Activated T-cell treated with anti-CD3 and anti-CD28 coated beads, Interleukin-2, amount 50 U/mL, for 1 hour (primary cell): ENCODE measurements at places on chromosomes 7 and 10.

DNA sequence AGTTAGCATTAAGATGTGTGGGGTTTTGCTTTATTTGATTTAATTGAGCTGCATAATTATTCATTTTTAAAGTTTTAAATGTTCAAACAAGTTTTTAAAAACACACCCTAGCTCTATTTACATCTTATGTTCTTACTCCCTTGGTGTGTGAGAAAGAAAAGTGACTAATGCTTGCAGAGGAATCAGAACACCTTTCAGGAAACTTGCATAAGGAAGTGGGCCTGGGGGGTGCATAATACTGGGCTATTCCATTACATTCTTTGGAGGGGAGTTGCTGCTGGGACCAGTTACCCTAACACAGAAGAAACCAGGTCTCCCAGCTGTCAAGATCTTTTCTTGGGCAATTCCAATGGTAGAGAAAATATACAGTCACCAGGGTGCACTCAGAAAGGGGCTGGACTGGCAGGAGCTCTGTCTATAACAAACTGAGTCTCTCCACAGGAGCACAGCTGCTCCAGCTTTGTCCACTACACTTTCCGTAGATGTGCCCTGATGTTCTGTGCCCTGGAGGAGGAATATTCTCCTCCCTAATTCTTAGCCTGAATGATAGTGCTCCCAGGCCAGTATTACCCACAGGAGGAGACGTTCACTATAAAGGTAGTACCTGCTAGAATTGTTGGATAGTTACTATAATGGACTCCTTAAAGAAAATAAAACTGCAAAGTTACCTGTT, 304.2 kb downstream of the CDC14C start:
- DNase-seq: no peak

DNA sequence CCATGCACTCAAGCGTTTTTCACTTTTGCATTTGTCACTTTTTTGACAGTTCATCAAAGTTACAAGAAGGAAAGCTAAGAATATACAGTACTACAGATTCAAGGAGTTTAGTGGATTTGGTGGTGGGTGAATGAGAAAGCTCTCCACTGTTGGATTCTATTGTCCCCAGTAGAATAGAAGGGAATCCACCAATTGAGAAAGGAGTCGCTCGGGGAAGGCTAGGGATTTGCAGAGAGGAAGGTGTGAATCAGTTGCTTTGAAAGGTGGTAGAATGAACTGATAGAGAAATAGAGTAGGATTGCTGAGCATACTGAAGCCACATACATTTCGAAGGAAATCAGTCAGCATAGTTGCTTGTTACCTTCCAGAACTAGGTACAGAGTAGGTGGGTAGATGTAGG, 33.7 kb upstream of the GLCCI1 start:
- no peak for DNase-seq

DNA sequence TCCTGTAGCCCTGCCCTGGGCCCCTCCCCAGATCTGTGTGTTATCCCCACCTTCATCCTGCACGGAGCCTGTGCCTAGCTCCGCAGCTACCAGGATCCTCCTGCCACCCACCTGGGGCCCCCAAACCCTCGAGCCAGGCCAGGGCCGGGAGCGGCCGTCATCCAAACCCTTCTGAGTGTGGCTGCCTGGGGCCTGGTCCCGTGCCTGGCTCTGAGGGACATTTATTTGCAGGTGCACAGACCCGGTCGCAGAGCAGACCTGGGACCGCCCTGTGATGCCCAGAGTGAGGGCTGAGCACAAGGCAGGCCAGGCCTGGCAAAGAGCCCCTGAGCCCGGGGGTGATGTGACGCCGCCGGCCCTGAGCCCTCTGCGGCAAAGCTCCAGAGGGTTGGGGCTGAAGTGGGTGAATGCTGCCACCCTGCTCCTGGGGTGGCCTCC, 27.4 kb upstream of the INPP5A start:
- no peak for DNase-seq

DNA sequence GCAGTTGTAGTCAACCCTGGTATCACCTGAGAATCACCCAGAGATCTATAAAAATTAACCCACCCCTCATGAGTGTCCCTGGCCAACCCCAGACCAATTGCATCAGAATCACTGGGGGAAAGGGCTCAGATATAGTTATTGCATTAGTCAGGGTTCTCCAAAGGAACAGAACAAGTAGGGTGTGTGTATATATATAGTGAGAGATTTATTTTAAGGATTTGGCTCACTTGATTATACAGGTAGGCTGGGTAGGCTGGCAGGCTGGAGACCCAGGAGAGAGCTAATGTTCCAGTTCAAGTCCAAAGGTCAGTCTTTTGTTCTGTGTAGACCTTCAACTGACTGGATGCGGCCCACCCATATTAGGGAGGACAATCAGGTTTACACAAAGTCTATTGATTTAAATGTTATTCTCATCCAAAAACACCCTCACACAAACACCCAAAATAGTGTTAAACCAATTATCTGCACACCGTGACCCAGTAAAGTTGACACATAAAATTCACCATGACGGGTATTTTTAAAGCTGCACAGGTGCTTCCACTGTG, 372.9 kb upstream of the NFE2L3 start:
- no peak for DNase-seq

GRCh38 chr7:149851449-149851848, 13.3 kb downstream of the ZNF862 start:
- no peak for DNase-seq

- no peak for DNase-seq
Observed at GRCh38 chr7:135928136-135928535, 49.0 kb downstream of the MTPN start.

GRCh38 chr10:117936566-117936965, 110.2 kb downstream of the RAB11FIP2 start:
- no peak for DNase-seq

GRCh38 chr10:28875549-28876081, 198.3 kb downstream of the BAMBI start:
- no peak for DNase-seq

- no peak for DNase-seq
Observed at GRCh38 chr7:18861514-18862118, 255.8 kb downstream of the TWIST1 start.

GRCh38 chr7:72406820-72407403, 5.2 kb downstream of the CALN1 start:
- no peak for DNase-seq

DNA sequence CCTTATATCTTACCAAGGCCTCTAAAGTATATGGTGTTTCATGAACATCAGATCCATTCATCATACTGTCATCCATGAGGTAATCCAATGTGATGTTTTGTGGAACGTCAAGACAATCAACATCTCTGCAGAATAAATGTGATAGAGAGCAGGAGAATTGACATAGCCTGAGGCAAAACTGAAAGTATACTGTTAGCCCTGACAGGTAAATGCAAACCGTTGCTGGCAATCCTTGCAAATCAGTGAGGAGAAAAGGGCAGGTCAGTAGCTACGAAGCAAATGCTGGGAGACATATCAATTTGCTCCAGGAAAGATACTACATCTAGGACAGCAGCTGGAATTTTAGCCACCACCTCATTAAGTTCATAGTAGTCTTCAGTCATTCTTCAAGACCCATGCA, 4.5 kb upstream of the CCDC3 start:
- no peak for DNase-seq

DNA sequence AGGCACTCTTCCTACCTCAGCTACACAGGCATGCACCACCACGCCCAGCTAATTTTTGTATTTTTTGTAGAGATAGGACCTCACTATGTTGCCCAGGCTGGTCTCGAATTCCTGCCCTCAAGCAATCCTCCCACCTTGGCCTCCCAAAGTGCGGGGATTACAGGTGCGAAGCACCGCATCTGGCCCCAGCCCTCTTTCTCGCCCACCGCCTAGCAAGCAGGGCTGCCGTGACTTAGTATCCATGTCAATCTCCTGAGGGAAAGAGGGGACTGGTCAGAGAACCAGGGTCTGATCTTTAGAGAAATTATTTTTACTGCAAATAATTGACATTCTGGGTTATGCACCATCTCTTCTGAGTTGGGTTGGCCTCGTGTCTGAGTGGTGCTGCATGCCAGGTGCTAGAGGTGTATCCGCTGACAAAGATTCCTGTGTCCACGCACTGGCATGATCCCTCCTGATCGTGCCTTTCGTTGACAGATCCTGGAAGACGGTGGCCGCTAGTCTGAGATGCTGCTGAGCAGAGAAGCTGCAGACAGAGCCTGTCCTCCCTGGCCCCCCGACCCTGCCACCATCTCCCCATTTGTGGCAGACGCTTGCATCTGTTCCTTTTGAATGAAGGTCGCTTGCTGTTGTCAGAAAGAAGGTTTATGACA, 22.7 kb downstream of the WIPI2 start:
- DNase-seq: no peak

- no peak for DNase-seq
Observed at GRCh38 chr7:55138663-55139062, 119.8 kb downstream of the EGFR start.

DNA sequence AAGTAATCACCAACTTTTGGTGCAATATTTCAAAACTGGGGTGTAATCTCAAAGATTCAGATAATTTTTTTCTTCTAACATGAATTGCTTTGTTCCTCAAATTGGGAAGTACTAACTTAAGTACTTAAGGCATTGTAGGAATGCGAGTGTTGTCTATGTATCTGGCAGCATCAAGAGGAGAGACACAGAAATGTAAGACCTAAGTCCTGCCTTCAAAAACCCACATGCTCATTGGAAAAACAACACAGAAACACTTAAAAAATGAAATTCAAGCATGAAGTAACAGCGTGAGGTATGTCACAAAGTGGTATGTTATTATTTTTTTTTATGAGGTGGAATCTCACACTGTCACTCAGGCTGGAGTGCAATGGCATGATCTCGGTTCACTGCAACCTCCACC, 288.5 kb downstream of the ZEB1 start:
- no peak for DNase-seq
